Substantia nigra (tissue), 51 donors: ENCODE measurements at places on chromosomes 7 and 10.
A peak's percentile ranks its signal among the peaks of the same experiment; 100 is the strongest.

- no peak for DNase-seq
Measured at GRCh38 chr7:144255471-144255897, 9.1 kb downstream of the OR2A7 start.

- peak; percentile 53 for DNase-seq
Measured at GRCh38 chr10:79270466-79271246, 76.6 kb upstream of the PPIF start.

GRCh38 chr7:5302577-5302976 is 19.8 kb downstream of the SLC29A4 start:
- DNase-seq: no peak

DNA sequence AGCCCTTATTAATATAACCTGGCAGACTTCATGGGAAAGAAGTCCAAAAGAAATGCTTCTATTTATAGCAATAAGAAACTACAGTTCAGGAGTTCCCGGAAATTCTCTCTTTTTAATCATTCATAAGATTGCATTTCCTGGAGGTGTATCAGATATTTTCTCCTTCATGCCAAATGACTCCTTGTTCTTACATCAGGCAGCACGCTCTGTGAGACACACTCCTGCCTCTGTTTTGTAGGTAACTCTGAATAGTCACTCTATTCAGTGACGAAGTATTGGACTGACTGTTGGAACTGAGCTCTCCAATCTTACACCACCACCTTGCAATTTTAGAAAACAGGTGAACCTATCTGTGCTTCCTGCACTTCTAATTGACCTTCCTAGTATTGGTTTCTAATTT is 78.7 kb upstream of the MSRB2 start:
- no peak for DNase-seq

DNA sequence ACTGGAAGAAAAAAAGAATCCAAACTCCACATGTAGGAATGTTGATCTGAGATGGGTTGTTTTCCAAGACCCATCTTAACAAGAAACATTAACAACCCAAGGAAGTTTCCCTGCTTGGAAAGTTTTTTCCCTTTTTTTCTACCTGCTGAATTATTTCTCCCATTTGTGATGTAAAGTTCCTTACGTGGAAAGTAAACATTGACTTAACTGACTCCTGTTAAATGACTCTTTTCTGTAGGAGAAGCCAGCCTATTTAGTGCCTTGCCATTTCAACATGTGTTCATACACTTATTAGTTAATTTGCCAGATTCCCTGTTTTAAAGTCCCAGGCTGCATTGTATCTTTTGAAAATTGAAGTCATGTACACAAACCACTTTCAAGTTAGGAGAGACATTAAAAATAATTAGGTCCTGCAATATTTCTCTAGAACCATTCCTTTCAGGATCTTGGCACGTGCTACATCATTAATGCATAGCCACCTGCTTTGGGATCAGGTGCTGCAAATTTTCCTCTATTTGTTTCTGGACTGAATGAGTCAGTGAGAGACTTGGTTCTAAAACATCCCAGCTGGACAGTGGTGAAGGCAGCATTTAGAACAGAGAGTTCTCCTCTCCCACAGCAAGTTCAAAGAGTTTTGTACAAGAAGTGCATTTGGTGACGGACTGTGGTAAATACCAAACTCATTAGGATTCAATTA is 698.5 kb downstream of the SUGCT start:
- no peak for DNase-seq

DNA sequence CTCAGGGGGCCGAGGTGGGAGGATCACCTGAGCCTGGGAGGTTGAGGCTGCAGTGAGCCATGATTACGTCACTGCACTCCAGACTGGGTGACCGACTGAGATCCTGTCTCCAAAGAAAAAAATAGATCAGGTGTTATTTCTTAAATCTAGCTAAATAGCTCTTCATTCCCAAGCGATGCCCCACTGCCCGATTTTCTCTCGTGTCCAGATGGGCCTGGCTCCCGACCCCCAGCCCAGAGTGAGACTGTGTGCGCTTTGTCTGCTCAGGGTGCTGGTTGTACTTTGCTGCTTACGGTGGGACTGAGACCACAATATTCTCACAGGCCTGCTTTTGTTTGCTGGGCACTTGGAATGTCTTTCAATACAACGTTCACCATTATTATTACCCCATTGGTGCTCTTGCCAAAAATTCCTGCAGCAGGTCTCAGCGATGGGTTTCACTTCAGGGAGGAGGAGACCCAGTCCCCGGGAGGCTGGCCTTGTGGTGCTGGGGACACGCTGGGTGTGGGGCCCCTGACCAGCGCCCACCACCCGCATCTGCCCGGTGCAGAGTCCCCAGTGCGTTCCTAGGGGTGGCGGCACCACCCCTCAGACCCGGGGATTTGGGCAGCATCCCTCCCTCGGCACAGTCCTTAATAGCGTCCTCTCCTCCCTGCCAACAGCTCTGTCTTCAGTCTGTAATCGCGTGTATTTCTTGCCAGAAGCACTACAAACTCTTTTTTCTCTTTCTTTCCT is 20.4 kb upstream of the DPYSL4 start:
- no peak for DNase-seq
